ENCODE measurements at places on chromosomes 2 and 18.

GRCh38 chr2:218569661-218570500, 1.2 kb downstream of the CNOT9 start:
- peak; percentile 33 for DNase-seq

- DNase-seq, result peak; percentile 3
Observed at GRCh38 chr2:240628808-240629618, 3.7 kb downstream of the GPR35 start.

DNA sequence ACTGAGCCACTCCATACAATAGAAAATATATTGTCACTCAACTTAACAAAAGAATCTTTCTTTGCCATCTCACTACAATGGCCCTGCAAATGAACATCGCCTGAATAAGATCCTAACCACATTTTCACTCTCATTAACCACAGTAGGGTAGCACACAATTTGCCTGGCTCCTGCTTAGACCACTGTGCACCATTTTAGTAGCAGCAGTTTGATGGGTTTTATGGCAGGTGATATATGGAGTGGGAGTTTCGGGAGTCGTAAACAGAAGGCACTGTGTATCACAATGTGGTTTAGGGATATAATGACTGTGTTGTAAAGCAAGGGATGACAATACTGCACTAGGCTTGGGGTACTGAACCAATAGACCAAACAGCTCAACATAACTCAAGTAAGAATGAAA, 617.4 kb downstream of the BCL11A start:
- DNase-seq, result no peak

- no peak for DNase-seq
Observed at GRCh38 chr2:45024600-45025291, 15.5 kb upstream of the SIX2 start.

DNA sequence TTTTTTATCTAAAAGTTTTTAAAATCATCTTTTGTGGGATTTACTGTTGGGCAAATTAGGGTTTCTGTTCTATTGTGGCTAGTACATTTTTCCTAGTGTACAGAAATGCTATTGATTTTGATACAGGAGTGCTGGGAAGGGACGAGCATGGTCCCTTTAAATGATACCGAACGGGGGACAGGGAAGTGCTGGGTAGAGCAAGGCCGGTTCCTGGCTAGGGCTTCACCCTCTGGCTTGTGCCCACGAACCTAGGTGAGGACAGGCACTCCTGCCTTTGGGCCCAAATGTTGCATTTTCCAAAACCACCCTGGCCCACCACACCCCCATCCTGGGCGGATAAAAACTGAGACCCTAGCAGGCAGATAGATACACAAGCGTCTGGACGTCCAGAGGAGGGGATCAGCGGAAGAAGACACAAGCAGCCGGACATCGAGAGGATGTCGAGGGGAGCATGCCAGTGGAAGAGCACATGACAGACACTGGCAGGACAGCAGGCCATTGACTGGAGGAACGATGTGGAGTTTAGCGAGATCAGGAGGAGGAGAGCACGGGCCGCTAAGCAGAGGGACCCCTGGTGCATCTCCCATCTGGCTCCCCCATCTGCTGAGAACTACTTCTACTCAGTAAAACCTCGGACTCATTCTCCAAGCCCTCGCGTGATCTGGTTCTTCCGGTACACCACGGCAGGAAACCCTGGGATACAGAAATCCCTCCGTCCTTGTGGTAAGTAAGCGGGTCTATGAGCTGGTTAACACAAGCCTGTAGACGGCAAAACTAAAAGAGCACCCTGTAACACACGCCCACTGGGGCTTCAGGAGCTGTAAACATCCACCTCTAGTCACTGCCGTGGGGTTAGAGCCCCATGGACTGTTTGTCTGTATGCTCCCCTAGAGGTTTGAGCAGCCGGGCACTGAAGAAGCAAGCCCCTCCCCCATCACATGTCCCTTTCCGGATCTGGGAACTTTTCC, 13.5 kb upstream of the CALCRL start:
- DNase-seq, result peak; percentile 18

- DNase-seq, result no peak
Observed at GRCh38 chr2:132871831-132872230, 201.8 kb upstream of the LYPD1 start.
